Hair follicular keratinocyte (primary cell): ENCODE measurements at places on chromosomes 6 and 20. TPM values are rescaled to one million over a fixed set of nuclear protein-coding genes. Genes with fewer than 3 reads are reported as not detected.

Gene SMLR1
- total RNA-seq, result not detected in 2 replicates

Gene CALHM5
- total RNA-seq, result 0.04 TPM in 1 of 2 replicates, not detected in the other

Gene PTCHD4
- total RNA-seq, result 0.87 and 2.0 TPM in 2 replicates

Gene SMOC2
- total RNA-seq, result not detected in 2 replicates

Gene PPP1R3G
- total RNA-seq, result 0.04 and 0.23 TPM in 2 replicates

Gene NR2E1
- total RNA-seq, result not detected in 2 replicates

Gene ALDH8A1
- not detected in 2 replicates for total RNA-seq

Gene SLC22A3
- total RNA-seq, result 2.5 and 4.0 TPM in 2 replicates

Gene TMEM14B
- total RNA-seq, result 76.3 and 78.1 TPM in 2 replicates

Gene NRSN1
- total RNA-seq, result not detected in 2 replicates

Gene RIMS4
- total RNA-seq, result not detected in 2 replicates

Gene ADGRB3
- not detected in 2 replicates for total RNA-seq

Gene HMGN3
- total RNA-seq, result 38.8 and 63.9 TPM in 2 replicates

Gene LY6G6C
- total RNA-seq, result 0.15 TPM in 1 of 2 replicates, not detected in the other

Gene DNAJC5
- 61.3 and 64.2 TPM in 2 replicates for total RNA-seq

Gene MUC21
- not detected in 2 replicates for total RNA-seq

Gene IL17F
- total RNA-seq, result not detected in 2 replicates

Gene LHFPL5
- total RNA-seq, result not detected in 2 replicates

Gene SLC32A1
- total RNA-seq, result not detected in 2 replicates

Gene OR2J3
- not detected in 2 replicates for total RNA-seq

Gene TRIM15
- not detected in 2 replicates for total RNA-seq

Gene STMND1
- not detected in 2 replicates for total RNA-seq

Gene NCR2
- total RNA-seq, result not detected in 2 replicates

Gene SPAG4
- 2.1 and 3.5 TPM in 2 replicates for total RNA-seq

Gene ZNF334
- 1.1 and 2.7 TPM in 2 replicates for total RNA-seq

Gene PHACTR3
- 0.38 and 0.70 TPM in 2 replicates for total RNA-seq

Gene GNL1
- total RNA-seq, result 39.2 and 43.2 TPM in 2 replicates

Gene PAX1
- not detected in 2 replicates for total RNA-seq

Gene FAM83C
- 0.62 and 1.0 TPM in 2 replicates for total RNA-seq

Gene SERINC1
- 44.9 and 61.5 TPM in 2 replicates for total RNA-seq

Gene CDK19
- 1.7 and 2.5 TPM in 2 replicates for total RNA-seq

Gene KCNQ5
- total RNA-seq, result 1.9 and 3.7 TPM in 2 replicates

Gene PCNA
- total RNA-seq, result 105 and 237 TPM in 2 replicates

Gene RAB44
- 0.19 TPM in 1 of 2 replicates, not detected in the other for total RNA-seq

Gene MYO6
- total RNA-seq, result 9.4 and 17.1 TPM in 2 replicates

Gene CAPN11
- total RNA-seq, result not detected in 2 replicates

Gene GGTLC1
- not detected in 2 replicates for total RNA-seq

Gene ZNFX1
- 10.9 and 12.2 TPM in 2 replicates for total RNA-seq

Gene RHAG
- total RNA-seq, result not detected in 2 replicates

Gene COL11A2
- total RNA-seq, result 0.08 TPM in 1 of 2 replicates, not detected in the other

Gene OOEP
- total RNA-seq, result 0.11 TPM in 1 of 2 replicates, not detected in the other

Gene CALHM4
- total RNA-seq, result not detected in 2 replicates

Gene CRIP3
- total RNA-seq, result not detected in 2 replicates
